HFFc6 (cell line): ENCODE measurements at places on chromosomes 12 and 14. TPM values are rescaled to one million over a fixed set of nuclear protein-coding genes. Genes with fewer than 3 reads are reported as not detected.

- H3K36me3 ChIP-seq, result no peaks in the 10 kb centered on the region
- peaks cover 89% of the 10 kb centered on the region for H3K4me1 ChIP-seq
- H3K27ac ChIP-seq, result peak overlapping the region; percentile 94
- H3K4me3 ChIP-seq, result peak overlapping the region; percentile 83
Observed at GRCh38 chr14:76953311-76953945, 75.1 kb downstream of the IRF2BPL start.

DNA sequence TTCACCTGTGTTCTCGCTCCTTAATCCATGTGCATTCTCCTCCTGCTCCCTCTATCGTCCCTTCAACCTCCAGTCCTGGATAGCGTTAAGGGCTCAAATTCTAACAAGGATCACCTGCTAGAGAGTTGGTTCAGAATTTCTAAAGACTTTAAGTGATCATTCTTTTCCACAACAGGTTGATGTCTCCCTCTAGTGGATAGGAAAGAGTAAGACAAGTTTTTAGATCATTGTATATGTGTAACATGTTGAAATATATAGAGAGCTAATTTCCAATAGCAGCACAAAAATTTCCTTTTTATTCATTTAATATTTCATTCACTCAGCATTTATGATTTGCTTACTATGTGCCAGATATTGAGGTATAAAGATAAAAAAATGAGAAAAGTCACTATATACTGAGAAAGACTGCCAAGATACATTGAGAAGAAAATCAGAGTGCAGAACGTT is 9.3 kb upstream of the ESR2 start:
- H3K4me1 ChIP-seq, result no peaks in the 10 kb centered on the region
- H3K27me3 ChIP-seq, result peaks cover 12% of the 10 kb centered on the region
- peak; percentile 62 for DNase-seq
- no peak overlapping the region for H3K27ac ChIP-seq
- no peaks in the 10 kb centered on the region for H3K36me3 ChIP-seq

DNA sequence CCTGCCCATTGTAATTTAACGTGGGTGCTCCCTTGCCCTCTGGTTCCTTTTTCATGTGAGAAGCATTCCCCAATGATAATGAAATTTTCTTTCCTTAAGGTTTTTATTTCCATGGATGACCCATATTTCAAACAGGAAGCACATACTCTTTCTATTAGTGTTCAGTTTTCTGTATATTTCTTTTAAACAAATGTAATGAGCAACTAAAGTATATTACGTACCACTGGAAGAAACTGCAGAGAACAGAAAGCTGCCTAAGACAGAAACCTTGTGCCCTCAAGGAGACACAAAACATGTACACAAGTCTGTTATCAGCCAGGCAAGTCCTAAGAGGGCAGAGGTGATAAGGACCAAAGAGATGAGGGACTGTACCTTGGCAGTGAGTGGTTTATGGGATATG is 414.9 kb downstream of the ETNK1 start:
- no peak overlapping the region for H3K4me3 ChIP-seq
- H3K27me3 ChIP-seq, result no peaks in the 10 kb centered on the region
- H3K27ac ChIP-seq, result no peak overlapping the region
- H3K4me1 ChIP-seq, result no peaks in the 10 kb centered on the region

- peaks cover 2% of the 10 kb centered on the region for H3K27me3 ChIP-seq
- no peak overlapping the region for H3K27ac ChIP-seq
- DNase-seq, result no peak
- no peaks in the 10 kb centered on the region for H3K36me3 ChIP-seq
- H3K4me1 ChIP-seq, result no peaks in the 10 kb centered on the region
Observed at GRCh38 chr12:22217556-22217955, 117.0 kb downstream of the ST8SIA1 start.

DNA sequence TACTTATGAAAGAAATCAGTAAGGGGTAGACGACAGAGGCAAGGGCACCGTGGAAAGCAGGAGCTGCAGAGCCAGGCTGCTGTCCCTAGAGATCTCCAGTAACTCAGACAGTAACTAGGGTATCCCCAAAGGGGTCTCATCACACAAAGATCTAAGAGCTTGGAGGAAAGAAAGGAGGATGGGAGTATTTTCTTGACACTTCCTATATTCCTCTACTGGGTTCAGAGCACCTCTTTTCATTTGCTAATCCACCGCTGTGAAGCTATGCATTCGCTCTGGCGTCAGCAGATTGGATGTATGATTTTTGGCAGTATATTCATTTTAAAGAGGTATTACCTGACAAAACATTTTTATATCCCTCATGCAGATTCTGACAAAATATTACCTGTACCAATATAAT is 12.6 kb downstream of the USP44 start:
- H3K36me3 ChIP-seq, result no peaks in the 10 kb centered on the region
- no peak overlapping the region for H3K4me3 ChIP-seq
- H3K27ac ChIP-seq, result no peak overlapping the region
- peaks cover 6% of the 10 kb centered on the region; the same call in 1 of the 2 replicates for H3K27me3 ChIP-seq
- peaks cover 7% of the 10 kb centered on the region; the same call in 1 of the 2 replicates for H3K4me1 ChIP-seq

GRCh38 chr14:69941768-69942742 is 62.8 kb downstream of the SMOC1 start:
- no peak overlapping the region for H3K4me3 ChIP-seq
- no peaks in the 10 kb centered on the region for H3K36me3 ChIP-seq
- no peak overlapping the region for H3K27ac ChIP-seq
- H3K27me3 ChIP-seq, result peaks cover under 1% of the 10 kb centered on the region

DNA sequence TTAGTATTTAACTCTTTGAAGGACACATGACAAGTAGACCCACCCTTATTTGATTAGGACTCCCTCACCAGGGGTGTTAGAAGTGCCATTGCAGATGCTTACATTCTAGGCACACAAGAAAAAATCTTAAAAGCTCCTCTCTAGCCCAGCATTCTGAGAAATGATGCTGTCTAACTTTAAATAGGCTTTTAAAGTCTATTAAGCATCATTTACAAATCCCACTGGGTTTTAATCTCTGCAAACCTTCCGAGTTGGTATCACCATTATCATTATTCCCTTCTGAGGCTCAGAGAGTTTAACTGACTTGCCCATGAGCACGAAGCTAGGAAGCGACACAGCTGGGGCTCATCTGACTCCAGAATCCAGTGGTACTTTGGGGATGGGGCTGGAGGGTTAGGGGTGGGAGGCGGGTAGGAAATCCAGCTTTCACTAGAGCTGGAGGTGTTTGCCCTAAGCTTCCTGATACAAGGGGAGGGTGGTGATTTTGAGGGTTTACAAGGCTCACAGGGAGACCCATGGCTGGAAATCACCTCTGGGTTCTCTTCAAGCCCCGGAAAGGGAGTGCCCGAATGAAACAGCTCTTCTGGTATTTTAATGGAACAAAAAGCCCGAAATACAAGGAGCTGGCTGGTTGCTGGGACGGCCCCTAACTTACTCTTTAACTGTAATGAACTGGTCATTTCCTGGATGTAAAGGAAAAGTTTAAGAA is 109.2 kb upstream of the FUT8 start:
- peaks cover 34% of the 10 kb centered on the region for H3K4me1 ChIP-seq
- no peaks in the 10 kb centered on the region; the same call in 1 of the 2 replicates for H3K27me3 ChIP-seq
- H3K36me3 ChIP-seq, result no peaks in the 10 kb centered on the region
- peak overlapping the region; percentile 94 for H3K27ac ChIP-seq
- H3K4me3 ChIP-seq, result peak overlapping the region; percentile 71

The NEUROD4 gene
- not detected in 3 replicates for total RNA-seq

The SCNN1A gene
- total RNA-seq, result 0.18 TPM in 1 of 3 replicates, not detected in the others

The GPR65 gene
- 0.34 TPM in 1 of 3 replicates, not detected in the others for total RNA-seq
